ENCODE measurements at places on chromosomes 4 and X.

DNA sequence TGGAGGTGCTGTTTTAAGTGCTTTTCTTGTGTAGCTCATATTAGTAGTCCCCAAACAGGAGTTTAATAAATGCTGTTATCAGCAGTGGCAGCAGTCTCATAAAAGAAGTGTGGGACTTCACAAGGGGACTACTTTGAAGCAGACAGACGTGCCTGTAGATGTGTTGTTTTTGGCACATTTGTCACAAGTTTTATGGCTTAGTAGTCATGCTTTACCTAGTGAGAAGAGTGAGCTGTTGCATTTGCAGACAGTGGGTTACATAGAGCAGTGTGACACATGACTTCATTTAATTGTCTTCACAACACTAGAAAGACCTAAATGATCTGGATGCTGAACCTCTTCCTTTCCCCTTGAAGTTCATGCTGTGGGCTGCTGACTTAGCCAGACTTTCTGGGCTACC is 149.5 kb upstream of the MBNL3 start:
- no peak for DNase-seq

GRCh38 chrX:121154858-121155404 is 107.5 kb downstream of the GLUD2 start:
- DNase-seq, result no peak

GRCh38 chr4:168797194-168797593 is 212.9 kb downstream of the CBR4 start:
- no peak for DNase-seq

GRCh38 chr4:168955674-168956073 is 54.4 kb downstream of the CBR4 start:
- DNase-seq, result no peak

DNA sequence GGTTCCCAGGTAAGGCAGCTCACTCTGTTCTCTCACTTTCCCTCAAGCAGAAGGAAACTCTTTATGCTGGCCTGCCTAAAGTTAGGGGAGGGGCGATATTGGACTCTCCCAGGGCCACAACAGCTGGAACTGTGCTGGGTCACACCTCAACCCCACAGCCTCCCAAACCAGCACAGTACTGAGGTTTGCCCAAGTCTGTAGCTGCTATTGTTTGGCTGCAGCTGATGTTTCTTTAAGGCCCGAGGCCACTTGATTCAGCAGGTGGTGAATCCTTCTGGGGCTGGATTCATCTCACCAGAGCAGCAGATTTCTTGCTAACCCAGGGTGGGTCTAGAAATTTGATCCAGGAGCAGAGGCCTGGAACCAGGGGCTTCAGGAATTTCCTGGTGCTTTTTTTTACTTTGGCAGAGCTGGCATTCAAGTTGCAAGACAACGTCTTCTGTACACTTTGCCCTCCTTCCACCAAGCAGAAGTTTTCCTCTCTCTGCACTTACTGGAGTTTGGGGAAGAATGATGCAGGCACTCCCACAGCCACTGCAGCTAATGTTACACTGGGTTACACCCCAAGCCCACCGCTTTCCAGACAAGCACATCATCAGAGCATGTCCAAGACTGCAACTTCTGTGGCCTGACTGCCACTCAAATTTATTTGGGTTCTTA is 544.7 kb upstream of the NDST4 start:
- no peak for DNase-seq

DNA sequence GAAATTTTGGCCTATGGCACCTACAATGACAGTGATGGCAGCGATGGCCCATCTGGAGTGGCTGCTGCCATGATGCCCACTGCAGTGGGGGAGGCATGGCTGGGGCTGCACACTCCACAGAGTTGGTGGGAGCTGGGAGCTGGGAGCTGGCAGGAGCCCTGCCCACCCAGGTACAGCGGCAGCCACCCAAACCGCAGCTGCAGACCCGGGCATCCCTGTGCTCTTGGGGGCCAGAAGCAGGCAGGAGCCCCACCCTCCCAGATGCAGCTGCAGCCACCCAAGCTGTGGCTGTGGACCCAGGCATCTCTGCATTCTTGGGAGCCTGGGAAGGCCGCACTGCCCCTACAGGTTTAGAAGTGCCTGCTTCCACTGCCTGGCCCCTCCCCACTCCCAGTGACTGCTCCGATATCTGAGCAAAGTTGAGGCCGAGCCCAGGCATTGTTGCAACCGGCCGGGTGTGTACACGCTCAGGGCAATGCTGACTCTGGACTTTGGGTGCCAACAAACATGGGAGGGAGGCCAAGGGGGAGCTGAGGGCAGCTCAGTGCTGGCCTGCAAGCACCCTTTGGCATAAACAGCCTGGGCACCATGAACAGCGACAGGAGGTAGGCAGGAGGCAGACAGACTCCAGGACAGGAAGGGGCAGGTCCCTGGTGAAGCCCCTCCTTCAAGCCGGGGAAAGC is 82.8 kb downstream of the PPP4R3C start:
- DNase-seq, result no peak

DNA sequence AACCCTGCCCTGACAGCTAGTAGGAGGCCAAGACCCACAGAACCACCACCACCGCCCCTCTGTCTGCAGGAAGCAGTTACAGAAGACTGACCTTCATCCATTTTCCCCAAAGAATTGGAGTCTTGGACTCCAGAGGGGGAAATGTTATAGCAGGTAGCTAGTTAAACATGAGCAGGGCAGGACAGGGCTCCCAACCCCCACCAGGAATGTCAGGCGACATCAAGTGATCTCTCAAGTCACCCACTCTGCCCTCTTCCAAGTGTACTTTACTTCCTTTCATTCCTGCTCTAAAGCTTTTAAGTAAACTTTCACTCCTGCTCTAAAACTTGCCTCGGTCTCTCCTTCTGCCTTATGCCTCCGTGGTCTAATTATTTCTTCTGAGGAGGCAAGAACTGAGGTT is 17.1 kb upstream of the AADAT start:
- no peak for DNase-seq

DNA sequence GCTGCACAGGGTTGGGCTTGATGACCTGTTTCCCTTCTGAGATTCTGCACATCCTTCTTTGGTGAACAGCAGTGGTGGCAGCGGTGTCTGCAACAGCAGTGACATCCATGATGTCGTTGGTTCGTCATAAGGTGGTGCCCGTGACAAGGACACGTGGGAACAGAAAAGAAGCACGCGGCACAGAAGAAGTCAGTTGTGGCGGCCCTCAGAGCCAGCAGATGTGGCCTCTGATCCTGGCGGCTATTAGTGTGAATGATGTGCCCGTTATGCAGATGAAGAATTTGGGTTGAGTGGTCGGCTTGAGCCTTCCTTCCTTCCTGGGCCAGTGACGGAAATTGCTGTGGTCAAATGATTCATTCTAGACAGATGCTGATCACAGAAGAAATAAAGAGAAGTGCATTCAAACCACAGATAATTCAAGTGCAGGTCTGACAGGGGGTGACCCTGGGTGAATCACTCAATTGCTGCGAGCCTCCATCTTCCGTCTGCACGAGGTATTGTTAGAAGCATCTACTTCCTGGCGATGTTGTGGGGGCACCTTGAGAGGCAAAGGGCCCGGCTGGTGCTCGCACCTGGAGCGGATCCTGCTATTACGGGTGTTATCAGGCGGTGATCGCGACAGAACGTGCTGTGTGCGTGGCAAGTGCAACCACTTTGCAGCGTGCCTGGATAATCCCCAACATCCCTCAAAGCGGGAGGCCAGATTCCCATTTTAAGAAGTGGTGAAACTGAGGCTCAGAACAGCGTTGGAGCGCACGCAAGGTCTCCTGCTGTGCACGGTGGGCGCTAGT is 215.2 kb upstream of the PSAPL1 start:
- no peak for DNase-seq

GRCh38 chrX:25002661-25003020 is 13.1 kb downstream of the ARX start:
- no peak for DNase-seq

DNA sequence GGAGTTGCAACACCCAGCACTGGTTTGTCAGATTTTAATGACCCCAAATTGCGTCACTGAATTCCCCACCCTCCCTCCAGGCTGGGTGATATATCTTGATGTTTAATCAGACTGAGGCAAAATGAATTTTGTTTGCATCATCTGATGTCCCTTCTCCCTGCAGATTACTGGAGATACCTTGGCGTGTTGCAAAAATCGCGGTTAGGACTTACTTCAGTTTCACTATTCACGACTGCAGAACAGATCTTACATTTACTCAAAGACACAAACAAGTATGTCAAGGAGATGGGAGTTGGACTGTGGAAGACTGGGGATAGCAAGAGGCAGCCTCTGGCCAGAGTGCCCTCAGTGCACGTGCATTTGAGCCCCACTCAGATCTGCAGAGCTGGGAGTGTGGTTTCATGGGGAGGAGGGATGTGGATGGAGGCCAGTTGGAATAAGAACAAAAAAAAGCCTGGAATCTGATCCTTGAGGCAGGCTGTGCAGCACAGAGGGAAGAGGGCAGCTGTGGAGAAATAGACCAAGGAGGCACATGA is 92.2 kb upstream of the MTM1 start:
- no peak for DNase-seq

DNA sequence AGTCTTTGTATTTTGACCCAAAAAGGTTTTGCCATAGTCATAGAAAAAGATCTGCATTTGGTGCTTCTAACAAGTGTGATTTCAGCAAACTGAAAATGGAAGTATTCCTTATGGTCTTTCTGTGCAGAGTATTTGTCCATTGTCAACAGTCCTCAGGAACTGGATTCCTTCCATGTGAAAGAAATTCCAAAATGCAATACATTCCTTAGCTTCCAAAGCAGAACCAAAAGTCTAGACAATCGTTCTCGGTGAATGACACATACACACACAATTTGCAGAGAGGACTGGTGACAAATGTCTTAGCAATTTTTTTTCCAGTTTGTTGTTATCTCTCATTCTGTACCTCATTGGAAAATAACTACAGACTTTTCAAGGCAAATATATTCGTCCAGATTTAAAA is 562.2 kb upstream of the SLIT2 start:
- no peak for DNase-seq

- no peak for DNase-seq
Observed at GRCh38 chr4:101227715-101228114, 119.6 kb downstream of the PPP3CA start.

DNA sequence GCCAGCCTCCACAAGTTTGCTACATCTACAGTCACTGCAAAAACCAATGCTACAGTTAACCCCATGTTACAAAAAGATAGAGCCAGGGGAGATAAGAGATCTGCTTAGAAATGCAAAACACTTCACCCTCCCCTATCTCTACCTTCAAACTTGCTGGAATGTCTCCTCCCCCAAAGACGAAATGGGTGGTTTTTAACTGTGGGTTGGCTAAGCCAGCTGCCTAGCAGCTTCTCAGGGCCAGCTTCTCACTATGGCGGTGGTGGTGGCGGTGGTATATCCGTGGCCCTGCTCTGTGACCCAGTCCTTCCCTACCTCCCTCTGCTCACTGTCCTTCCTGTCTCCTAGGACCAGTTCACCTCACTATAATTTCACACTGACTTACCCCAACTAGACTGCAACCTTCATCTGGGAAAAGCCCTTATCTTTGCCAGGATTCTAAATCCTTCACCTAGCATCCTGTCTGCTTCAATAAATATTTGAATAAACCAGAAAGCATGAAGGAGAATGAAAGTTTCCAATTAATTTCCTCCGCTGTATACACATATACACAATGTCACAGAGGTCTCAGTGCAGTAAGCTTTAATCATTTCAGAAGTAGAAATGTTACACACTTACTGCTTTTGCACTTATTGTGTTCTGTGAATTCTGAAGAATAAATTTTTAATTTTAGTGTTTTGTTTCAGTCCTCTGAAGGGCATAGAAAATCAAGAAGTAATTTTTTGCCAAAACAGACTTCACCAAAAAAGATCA is 46.3 kb downstream of the SH3KBP1 start:
- DNase-seq, result no peak

DNA sequence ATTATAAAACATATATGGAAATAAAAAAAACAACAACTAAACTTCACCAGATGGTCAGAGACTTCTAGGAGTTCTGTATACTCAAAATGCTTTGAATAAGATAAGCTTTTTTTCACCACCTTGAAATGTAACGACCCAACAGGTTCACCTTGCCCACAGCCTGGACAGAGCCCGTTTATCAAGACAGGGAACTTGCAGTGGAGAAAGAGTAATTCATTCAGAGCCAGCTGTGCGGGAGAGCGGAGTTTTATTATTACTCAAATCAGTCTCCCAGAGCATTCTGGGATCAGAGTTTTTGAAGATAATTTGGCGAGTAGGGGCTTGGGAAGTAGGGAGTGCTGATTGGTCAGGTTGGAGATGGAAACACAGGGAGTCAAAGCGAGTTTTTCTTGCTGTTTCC is 38.5 kb downstream of the AGA start:
- DNase-seq, result no peak

- no peak for DNase-seq
Observed at GRCh38 chr4:76801621-76802235, 96.2 kb downstream of the SOWAHB start.

DNA sequence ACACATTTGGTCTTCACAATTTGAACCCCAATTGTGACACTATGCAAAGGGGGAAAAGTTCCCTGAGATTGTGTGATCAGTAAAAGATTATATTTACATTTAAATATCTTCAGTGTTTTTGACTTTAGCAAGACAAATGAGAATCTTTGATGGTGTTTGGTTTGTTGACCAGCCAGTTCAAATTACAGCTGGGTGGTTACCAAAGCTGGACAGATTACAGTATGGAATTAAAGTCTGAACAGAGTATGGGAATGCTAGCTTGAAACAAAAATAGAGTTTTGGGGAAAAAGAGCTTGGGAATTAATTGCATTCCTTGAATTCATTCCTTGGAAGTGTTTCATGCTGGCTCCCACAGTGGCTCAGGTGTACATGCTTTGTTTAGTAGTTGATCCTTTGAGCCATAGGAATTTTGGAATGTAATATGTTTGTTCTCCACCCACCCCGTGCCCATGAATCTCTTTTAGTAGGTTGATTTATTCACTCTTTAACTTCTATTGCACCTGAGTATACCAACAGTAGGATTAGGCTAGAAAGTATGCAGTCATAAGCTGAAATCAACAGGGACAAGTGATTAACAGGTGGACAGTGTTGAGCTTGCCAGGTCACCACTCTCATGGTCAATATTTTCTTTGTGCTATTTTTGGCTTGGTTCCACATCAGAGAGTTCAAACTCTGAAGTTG is 81.1 kb upstream of the HELT start:
- DNase-seq, result no peak

DNA sequence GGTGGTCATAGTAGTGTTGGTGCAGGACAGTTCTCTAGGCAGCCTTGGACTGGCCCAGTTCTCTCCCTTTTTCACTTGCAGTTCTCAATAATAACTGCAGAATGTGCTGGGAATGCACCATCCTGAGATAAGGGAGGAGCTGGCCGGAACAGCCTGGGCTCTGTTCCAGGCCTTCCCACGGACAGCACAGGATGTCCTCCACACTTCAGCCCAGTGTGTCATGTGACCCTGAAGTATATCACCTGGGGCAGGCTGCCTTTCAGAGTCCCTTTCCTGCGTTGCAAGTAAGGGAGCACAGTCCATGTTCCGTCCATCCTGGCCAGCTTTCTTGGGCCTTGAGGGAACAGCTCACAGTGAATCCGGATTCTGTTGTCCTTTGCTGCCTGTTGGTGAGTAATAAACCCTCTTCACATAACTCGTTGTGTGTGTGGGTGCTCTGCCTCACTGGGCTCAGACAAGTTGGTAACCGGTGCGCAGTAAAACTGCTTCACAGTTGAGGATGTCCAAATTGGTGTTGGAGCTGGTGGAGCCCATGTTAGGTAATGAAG is 32.3 kb upstream of the BBS12 start:
- DNase-seq, result no peak

All from caudate nucleus (tissue), 63 donors.